RKO (cell line): ENCODE measurements at places on chromosomes 12 and 14.

- DNase-seq, result no peak
These were observed 262.7 kb downstream of the SYT1 start for GRCh38 chr12:79127271-79127751.

GRCh38 chr14:58833634-58834378, 196.0 kb downstream of the DACT1 start:
- DNase-seq, result no peak

DNA sequence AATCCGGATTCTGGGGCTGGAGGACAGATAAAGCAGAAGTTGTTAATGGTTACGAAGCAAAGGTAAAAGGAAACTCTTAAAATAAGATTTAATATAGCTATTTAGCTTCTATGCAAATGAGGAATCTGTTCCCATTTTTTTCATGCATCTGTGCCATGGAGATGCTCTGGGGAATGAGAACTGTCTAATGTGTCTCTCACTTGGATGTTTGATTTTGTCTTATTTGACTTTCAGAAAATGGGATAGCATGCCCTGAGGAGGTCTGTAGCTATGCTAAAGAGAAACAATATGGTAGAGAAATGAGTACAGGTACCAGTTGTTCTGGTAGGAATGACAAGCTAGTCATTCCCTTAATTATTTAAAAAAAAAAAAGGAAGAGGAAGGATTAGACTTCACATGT, 24.3 kb downstream of the C12orf76 start:
- no peak for DNase-seq

GRCh38 chr14:77276295-77276935, 5.4 kb upstream of the NGB start:
- no peak for DNase-seq

GRCh38 chr14:26966908-26967307, 369.1 kb upstream of the NOVA1 start:
- no peak for DNase-seq

DNA sequence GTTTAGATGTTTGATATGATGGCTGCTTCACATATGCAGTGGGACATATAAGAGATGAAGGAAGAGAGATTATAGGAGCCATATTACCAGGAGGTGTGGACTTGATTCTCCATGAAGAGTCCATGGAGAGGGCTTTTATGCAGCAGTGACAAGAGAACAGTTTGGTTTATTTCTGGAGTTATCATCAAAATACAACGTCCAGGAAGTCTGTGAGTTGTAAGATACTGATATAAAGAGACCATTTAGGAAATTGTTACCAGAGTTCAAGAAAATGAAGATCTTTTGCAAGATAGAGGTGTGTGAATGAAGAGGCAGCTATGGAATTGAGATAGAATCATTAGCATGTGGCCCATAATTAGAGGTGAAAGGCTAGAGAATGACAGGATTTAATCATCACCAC, 431.7 kb downstream of the NPAS3 start:
- DNase-seq, result no peak

- DNase-seq, result no peak
These were observed 11.8 kb downstream of the EMG1 start for GRCh38 chr12:6982532-6982931.

- no peak for DNase-seq
These were observed 98.6 kb downstream of the SCARB1 start for GRCh38 chr12:124764870-124765580.

- DNase-seq, result no peak
These were observed 1213.6 kb downstream of the VRK1 start for GRCh38 chr14:98010784-98011183.
